ENCODE measurements at places on chromosomes 2 and 18.

DNA sequence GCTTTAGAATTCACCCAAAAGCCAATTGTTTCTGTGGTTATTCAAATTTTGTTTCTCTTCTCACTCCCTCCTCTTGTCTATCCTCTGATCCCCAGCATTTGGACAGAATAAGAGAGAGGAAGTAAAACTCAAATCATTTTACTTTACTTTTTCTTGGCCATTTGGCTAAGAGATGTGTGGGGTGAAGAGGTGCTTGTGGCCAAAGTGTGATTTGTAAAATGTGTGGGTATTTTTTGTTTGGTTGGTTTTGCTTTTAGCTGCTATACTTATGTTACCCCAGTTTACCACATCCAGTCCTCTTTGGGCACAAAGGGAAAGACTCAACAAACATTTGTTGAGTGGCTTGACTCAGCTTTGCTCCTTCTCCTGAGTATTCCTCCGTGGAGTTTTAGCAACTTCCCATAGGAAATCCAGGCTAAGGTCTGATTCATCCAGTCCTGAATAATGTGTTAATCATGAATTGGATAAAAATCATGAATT is 109.1 kb upstream of the CYP1B1 start:
- DNase-seq = no peak

DNA sequence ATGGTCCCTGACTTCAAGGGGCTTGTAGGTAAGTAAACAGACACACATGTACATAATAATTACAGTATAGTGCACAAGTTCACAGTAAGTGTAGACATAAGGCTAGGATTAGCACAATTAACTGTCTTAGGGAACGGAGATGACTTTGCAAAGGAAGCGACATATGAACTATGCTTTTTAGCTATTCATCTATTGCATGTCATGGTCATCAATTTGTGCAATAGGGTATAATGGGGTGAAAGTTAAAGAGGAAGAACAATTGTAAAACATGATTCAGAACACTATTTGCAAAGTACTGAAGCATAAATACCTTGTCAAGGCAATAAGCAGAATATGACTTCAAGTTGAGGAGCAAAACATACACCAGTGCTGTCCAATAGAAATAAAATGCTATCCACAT is 112.3 kb upstream of the SLC8A1 start:
- no peak for DNase-seq

DNA sequence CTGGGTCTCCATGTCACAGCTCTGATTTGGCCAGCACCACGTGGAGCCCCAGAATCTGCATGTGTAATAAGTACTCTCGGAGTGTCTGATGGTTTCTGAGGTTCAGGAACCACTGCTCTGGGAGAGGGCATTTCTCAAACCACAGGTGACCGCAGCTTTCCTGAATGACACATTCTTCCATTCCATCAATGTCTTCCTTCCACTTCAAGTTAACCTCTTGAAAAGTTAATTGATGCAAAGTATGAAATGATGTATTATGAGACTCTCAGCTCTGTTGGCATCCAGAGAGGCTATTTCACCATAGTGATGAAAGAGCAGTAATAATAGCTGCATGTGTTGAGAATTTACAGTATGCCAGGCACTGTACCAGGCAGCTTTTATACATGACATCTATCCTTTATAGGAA is 61.3 kb upstream of the CRIM1 start:
- no peak for DNase-seq

- DNase-seq = no peak
Measured at GRCh38 chr2:218002845-218003180, at the start of gene TNS1. TSS of gene TNS1 (minus strand) at chr2:218002995. CDS start at chr2:218002872, 123 bp downstream.

- DNase-seq = peak; percentile 14
Measured at GRCh38 chr2:201158111-201158929, 24.6 kb upstream of the CASP10 start.
